Fibroblast of villous mesenchyme (primary cell): ENCODE measurements at places on chromosomes 11 and 22. TPM values are rescaled to one million over a fixed set of nuclear protein-coding genes. Genes with fewer than 3 reads are reported as not detected.
A peak's percentile ranks its signal among the peaks of the same experiment; 100 is the strongest.

Gene IGSF22
- under 0.01 and 1.3 TPM in 2 replicates for total RNA-seq

DNA sequence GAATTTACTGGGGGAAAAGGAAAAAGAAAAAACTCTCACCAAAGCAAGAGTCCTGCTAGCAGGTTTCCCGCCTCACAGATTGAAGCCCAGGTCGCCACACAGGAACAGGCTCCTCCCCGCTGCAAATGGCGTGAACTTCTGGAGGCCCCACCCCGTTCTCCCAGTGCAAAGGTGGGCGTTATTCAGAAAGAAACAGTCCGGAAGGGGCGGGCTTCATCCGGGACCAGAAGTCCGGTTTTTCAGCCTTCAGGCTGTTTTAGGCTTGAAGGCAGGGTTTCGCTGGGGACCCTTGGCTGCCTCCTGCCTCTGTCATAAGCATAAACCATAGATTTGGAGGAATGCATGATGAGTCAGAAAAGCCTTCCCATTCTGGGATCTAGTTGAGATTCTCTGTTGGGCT lies 148.3 kb upstream of the POU2AF2 start:
- DNase-seq: peak; percentile 63

DNA sequence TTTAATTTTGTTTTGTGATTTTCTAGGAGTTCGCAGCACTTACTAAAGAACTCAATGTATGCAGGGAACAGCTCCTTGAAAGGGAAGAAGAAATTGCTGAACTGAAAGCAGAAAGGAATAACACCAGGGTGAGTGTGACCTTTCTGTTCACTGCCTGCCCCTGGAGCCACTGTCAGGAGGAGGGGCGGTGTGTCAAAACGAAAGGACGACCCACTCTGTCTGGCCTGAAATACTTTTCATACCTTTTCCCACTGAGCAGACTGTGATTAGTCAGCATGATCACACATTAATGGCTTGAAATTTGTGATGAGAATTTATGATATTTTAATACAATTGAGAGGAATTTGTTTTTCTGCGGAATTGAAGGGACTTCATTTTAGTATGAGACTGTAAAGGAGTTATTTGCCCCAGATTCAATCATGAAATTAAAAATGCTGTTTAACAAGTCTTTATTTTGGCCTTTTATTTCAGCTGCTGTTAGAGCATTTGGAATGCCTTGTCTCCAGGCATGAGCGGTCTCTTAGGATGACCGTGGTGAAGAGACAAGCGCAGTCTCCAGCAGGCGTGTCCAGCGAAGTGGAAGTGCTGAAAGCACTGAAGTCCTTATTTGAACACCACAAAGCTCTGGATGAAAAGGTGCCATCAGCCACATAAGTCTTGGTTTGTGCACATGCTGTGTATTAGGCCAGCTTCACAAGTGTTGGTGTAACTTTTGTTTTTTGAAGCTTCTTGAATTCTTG lies 54.1 kb downstream of the PPFIA1 start:
- DNase-seq: peak; percentile 43

Gene SMIM38
- under 0.01 TPM in 2 replicates for total RNA-seq

- no peak for DNase-seq
Measured at GRCh38 chr11:117973503-117973860, 12.7 kb upstream of the IL10RA start.

- no peak for DNase-seq
Measured at GRCh38 chr11:117851106-117851505, 25.4 kb downstream of the FXYD6 start.

DNA sequence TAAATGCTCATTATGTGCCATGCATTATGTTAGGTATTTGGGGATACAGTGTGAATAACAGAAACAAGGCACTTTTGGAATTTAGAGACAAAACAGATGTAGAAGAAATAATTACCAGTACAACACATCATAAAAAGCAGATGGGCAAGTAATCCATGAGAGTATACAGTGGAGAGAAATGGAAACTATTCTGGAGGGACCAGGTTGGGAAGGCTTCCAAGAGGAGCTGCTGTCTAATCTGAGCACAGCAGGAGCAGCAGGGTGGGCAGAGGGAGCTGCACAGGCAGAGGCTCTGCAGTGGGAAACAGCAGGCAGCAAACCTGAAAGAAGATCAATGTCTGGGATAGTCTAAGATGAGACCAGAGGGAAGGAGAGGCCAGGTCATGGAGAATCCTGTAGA lies 268.7 kb upstream of the CCDC90B start:
- no peak for DNase-seq

- DNase-seq: peak; percentile 68
Measured at GRCh38 chr11:62546244-62546928, at the start of gene AHNAK. Gene AHNAK, minus strand, starts transcription at chr11:62546806. Its CDS starts 10,708 bp downstream, at chr11:62536098.

DNA sequence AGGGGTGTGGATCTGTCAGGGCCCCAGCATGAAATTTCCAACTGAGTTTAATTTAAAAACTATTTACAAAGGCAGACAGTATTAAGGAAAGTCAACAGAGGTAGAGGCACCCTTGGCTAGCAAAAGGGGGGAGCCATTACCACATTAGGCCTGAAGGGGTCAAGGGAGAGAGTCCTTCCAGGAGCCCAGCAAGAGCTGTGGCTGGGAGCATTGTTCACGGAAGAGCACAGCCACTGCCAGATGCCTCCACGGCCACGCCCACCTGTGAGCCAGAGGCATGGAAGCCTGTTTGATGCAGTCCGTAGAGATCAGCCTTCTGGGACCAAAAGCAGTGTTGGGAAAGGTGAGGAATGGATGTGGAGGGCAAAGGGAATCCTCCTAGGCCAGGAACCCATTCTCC lies 102.6 kb downstream of the GALNT18 start:
- DNase-seq: no peak

DNA sequence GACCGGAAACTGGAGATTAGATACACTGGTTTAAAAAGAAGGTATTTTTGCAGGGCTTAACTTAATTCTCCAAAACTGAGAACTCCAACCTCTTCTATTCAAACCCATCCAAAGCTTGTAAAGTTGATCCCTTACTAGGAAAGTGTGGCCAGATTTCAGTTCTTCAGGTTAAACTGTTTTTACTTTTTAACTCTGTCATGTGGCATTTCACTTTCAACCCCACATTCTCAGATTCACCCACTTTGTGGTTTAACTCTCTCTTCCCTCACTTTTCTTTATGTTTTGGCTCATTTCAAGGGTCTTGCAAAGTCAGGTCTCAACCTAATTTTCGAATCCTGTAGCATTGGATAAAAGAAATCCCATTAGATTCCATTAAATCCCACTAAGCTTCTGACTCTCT lies 75.4 kb downstream of the MPPED2 start:
- no peak for DNase-seq
